ENCODE measurements at places on chromosomes 13 and 19.

GRCh38 chr19:47729799-47730520 lies 15.4 kb upstream of the NOP53 start:
- no peak for DNase-seq

DNA sequence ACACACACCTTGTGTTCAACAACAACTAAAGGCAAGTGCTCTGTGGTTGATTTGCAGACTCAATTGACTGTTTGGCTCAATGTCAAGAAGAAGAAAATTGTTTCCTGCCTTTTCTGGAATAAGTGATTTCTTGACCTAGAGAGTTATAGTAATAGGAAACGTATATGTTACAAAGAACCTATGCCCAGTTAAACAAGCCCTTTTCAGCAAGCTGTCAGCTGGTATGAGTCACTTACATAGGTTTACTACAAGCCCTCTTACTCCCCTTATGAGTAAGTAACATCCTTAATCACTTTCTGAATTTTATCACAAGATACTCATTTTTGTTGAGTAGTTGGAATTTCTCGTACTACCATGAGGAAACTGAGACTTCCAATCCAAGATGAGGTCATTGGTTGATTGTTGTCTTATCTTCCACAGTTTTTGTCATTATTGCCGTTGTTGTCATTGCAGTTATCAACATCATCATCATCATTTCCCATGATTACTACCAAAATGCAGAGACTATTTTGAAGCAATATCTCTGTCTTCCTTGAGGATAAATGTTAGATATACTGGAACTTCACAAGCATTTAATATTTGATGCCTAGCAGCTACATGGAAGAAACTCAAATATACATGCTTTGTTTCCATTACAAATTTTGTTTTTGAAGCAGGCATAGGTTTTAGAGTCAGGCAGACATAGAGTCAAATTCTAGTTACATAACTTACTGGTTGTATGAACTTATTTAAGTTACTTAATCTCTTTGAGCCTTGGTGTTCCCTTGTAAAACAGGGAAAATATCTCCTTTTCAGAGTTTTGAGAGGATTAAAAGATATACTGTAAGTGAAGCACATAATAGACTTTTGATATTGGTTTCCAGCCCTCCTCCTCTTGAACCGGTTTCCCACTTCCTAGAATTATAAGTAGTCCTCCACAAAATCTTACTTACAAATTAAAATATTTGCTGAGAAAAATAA lies 106.0 kb downstream of the RAP2A start:
- DNase-seq: no peak

GRCh38 chr13:112057736-112058518 lies 9.0 kb upstream of the SOX1 start:
- DNase-seq: no peak

DNA sequence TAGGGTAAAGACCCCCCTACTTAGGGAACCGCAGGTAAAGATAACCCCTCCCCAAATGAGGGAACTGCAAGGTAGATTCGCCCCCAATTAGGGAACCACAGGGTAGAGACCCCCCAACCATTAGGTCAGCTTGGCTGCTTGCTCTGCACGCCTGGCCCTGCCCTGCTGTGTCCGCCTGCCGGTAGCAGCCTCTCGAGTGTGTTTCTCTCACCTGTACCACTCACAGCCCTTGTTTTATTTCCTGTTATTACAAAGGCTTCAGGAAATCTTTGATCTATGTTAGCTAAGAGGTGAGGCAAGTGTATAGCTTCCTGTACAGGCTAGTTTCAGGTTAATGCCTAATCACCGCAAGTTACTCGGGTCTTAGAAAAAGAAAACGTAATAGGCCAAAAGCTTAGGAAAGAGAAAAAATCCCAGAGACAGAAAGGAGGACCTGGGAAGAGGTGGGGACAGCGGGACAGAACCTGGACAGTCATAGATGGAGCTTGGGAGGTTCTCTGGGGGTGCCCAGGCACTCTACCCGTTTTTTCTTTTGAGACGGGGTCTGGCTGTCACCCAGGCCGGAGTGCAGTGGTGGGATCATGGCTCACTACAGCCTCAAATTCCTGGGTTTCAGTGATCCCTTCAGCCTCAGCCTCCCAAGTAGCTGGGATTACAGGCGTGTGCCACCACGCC lies 23.1 kb upstream of the EIF3G start:
- DNase-seq: no peak

GRCh38 chr13:105587786-105588185 lies 947.7 kb downstream of the EFNB2 start:
- DNase-seq: no peak

- no peak for DNase-seq
These were observed 75.9 kb upstream of the DOCK9 start for GRCh38 chr13:99053636-99054233.

DNA sequence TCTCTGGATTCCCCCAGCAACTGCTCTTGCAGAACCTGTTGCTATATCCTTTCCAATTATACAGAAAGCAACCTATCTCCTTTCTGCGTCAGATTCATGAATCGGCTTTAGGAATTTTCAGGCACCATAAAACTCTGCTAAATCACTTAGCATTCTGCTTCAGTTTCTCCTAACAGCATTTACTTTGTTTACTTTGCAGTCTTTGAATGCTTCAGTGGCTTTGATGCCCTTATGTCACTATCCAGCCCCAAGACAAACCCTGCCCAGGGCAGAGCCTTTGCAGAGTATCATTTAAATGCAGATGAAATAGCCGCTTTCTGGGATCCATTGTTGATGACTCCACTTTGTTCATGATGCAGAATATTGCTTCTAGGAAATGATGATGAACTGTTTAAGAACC lies 43.1 kb downstream of the SLITRK1 start:
- DNase-seq: no peak

GRCh38 chr13:35765366-35765765 lies 288.9 kb upstream of the MAB21L1 start:
- no peak for DNase-seq

DNA sequence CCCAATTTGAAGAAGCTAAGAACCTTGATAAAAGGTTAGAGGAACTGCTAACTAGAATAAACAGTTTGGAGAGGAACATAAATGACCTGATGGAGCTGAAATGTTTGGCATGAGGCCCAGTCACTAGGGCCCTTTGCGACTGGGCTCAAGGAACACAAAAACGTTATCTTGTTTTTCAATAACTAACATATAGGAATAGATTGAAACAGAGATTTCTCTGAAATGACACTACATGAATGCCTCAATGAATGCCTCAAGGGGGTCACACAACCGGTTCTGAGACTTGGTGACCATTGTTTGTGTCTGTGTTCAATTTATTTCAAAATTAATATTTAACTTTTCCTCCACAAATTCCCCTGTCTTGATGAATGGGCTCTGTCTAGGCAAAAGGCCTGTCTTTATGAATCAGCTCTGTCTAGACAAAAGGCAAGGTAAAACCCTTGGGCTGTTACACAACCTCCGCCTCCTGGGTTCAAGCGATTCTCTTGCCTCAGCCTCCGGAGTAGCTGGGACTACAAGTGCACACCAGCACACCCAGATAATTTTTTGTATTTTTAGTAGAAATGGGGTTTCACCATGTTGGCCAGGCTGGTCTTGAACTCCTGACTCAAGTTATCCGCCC lies 932 bp upstream of the ZNF486 start:
- DNase-seq: no peak

- DNase-seq: no peak
These were observed 28.0 kb downstream of the SIAH3 start for GRCh38 chr13:45823583-45823982.

GRCh38 chr13:97491452-97491851 lies 57.5 kb downstream of the RAP2A start:
- DNase-seq: no peak

- no peak for DNase-seq
These were observed 19.7 kb upstream of the PLPP2 start for GRCh38 chr19:310781-311496.

DNA sequence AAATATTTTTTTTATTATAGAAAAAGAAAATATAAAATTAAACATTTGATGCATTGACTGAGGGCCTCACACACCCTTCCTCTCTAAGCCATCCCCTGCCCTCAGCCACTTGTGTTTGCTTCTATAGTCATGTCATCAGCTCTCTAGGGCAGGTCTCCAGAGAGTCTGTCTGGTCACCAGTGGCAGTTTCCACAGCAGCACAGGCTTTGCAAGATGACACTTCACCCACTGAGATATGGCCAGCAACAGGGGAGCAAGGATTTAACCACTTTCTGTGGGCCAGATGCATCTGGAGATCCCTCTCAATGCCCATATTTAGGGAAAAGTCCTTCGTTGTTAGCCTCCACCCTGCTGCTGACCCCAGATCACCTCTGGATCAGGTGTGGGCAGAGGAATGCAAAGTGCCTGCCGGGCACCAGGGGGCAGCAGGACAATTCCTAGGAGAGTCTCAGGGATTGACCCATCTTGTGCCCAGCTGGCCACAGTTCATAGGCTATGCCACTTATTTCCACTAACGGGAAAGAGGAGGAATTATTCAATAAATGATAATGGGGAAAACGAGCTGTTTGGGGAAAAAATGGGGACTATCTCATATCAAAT lies 4.8 kb downstream of the ABCC4 start:
- no peak for DNase-seq

DNA sequence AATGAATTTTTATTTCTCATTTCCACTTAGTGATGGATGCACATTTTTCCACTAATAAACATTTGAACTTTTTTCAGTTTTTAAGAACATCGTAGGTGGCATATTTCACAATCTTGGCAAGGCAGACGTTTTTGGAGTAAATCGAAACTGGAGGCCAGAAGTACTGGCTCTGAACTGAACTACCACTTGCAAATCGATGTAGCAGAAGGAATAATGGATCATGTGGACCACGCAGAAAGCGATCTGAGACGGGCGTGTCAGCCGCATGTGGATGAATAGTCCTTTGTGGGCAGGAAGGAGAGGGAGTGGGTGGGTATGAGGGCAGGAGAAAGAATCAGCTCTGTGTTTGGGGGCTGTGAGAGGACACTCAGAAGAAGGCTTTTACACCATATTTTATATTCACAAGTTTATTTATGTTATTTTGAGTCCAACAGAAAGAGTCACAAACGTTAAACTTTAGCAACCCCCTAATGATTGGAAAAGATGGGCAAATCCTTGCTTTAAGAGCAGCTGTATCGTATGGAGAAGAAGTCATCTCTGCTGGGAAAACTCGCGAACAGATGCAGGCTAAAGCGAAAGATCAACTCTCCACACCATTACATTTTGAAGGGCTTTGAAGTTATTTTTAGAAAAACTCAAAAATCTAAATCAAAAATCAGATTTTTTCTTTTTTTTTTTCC lies 90.5 kb downstream of the COL4A2 start:
- no peak for DNase-seq

GRCh38 chr19:1262623-1263123 lies 6.5 kb upstream of the CIRBP start:
- no peak for DNase-seq

GRCh38 chr19:2096034-2096479 lies at the start of gene MOB3A:
MOB3A (minus strand) TSS chr19:2096326; CDS start chr19:2078560, 17,766 bp downstream.
- DNase-seq: peak; percentile 85

DNA sequence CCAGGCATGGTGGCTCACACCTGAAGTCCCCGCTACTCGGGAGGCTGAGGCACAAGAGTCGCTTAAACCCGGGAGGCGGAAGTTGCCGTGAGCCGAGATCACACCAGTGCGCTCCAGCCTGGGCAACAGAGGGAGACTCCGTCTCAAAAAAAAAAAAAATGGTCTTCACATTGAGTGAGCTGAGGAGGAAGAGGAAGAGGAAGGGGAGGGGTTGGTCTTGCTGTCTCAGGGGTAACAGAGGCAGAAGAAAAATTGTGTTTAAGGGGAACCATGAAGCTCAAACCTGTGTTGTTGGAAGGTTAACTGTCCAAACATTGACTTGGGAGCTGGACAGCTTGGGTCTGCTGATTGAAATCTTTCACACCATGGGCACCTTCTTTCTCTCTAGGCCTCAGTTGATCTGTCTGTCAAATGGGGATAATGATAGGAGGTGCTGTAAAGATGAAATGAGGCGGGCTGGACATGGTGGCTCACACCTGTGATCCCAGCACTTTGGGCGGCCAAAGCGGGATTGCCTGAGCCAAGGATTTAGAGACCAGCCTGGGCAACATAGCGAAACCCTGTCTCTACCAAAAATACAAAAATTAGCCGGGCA lies 9.8 kb upstream of the SLC44A2 start:
- DNase-seq: no peak

DNA sequence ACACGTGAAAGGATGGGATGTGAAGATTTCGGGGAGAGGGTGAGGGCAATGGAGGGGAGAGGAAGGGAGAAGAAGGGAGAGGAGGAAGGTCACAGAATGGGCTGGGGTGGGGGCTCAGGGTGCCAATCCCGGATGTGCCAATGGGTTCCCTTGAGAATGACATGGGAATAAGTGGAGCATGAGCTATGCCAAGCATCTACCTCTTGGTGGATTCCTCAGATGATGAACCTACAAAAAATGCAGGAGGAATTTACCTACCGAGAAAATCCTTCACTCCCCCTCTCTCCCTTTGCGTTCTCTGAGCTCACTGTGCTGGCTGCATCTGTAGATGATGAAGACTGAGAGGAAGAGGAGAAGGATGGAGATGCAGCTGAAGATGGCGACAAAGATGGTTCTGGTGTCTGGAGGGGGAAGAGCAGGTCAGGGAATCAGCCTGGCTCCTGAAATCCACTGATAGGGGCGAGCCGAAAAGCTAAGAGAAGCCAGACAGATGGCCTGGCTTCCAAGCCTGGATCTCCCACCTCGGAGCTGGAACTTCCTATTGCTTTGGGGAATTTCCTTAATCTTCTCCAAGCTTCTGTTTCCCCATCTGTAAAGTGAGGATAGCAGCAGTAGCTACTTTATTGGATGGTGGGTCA lies 21.6 kb downstream of the VSTM1 start:
- no peak for DNase-seq

DNA sequence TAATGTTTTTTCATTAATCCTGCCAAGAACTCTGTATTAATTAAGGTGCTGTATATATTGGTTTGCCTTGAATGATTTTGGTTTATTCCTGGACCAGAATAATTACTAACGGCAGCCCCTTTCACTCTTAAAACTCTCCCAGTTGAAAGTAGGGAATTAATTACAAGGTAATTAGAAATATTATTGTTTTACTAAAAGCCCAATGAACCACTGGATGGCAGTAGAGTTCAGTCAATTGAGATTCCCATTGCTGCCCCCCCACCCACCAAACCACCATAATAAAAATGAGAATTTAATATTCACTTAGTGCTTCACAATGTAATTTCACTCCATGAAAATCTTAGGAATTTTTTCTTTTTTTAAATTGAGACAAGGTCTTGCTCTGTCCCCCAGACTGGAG lies 13.7 kb downstream of the WBP4 start:
- DNase-seq: no peak

GRCh38 chr19:46954993-46955812 lies 64.4 kb upstream of the NPAS1 start:
- DNase-seq: no peak

DNA sequence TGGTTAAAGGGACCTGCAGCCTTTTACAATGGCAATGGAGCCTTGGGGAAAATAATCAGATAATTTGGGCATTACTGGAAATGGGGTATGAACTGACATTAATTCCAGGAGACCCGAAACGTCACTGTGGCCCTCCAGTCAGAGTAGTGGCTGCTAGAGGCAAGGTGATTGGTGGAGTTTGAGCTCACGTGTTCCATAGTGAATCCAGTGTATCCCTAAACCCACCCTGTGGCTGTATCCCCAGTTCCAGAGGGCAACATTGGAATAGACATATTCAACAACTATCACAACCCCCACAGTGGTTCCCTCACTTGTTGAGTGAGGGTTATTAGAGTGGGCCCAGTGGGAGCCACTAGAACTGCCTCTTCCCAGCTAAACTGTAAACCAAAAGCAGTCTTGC lies 3.3 kb upstream of the LILRA2 start:
- no peak for DNase-seq

- no peak for DNase-seq
These were observed 97.4 kb downstream of the ARHGEF7 start for GRCh38 chr13:111212517-111212873.

GRCh38 chr13:24053519-24054251 lies 106.8 kb upstream of the SPATA13 start:
- peak; percentile 39 for DNase-seq

Data from smooth muscle cell of the brain vasculature (primary cell).